Endodermal cell (in vitro differentiated cells): ENCODE measurements at places on chromosomes 2 and 18. TPM values are rescaled to one million over a fixed set of nuclear protein-coding genes. Genes with fewer than 3 reads are reported as not detected.

DNA sequence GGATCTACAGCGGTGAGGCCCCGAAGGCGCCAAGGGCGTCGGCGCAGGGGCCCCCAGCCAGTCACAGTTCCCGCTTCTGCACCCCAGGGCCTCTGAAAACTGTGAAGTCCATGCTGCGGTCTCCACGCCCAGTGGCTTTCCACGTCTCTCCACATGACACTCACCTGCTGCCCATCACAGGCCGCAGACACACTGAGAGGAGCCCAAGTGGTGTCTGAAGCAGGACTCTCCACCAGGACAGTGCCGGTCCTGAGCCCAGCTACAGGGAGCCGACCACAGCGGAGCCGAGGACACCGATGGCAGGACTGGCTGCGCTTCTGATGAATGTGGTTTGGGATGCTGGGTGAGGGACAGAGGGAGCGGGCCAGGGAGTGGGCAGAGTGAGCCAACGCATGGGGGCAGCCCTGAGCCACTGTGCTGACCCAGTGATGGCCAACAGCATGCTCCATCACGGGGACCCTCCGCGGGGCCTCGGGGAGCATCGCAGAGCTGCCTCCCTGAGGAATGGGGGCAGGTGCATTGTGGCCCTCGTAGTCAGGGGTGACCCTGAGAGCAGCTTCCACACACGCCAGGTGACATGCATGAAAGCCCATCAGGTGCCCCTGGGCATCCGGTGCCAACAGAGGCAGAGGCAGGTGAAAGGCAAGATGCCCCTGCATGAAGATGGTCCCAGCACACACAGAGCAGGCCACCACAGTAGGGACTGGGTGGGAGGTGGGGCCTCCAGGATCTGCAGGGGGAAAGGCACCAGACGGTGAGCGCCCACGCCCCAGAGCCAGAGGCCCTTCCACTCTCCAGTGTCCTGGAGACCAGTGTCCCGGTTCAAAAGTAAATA lies 116.6 kb downstream of the HDAC4 start:
- H3K36me3 ChIP-seq, result no peaks in the 10 kb centered on the region
- peaks cover 3% of the 10 kb centered on the region for H3K4me1 ChIP-seq
- H3K4me3 ChIP-seq, result no peak overlapping the region
- no peak overlapping the region for H3K27ac ChIP-seq

- H3K27me3 ChIP-seq, result no peaks in the 10 kb centered on the region
- H3K27ac ChIP-seq, result no peak overlapping the region
- H3K4me1 ChIP-seq, result peaks cover 17% of the 10 kb centered on the region
- H3K4me3 ChIP-seq, result peak overlapping the region; percentile 97
- no peak for DNase-seq
- peaks cover 29% of the 10 kb centered on the region for H3K36me3 ChIP-seq
These were observed 818 bp upstream of the SLC20A1 start for GRCh38 chr2:112644933-112645309.

DNA sequence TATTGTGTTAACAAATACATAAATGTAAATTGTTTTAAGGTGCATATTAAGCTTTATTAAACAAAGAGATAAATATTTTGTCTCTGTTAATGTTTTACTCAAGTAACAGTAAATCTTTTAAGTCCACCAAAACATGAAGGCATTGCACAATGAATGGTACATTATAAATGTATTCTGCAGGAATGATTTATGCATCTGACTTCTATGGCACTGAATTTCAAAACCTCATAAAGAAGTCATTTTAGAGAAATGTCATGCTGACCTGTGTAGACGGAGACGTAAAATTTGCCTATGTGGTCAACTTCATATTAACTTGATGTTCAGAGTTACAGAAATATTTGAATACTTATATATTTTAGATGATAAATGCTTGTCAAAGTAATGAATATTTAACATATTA lies 194.7 kb downstream of the BABAM2 start:
- H3K27ac ChIP-seq, result no peak overlapping the region
- H3K4me1 ChIP-seq, result no peaks in the 10 kb centered on the region
- H3K36me3 ChIP-seq, result no peaks in the 10 kb centered on the region
- no peak overlapping the region for H3K4me3 ChIP-seq
- no peak for DNase-seq

The THSD7B gene
- 2.2 and 2.6 TPM in 2 replicates for total RNA-seq

GRCh38 chr18:5909125-5909524 lies 13.8 kb upstream of the TMEM200C start:
- H3K27ac ChIP-seq, result no peak overlapping the region
- DNase-seq, result no peak
- H3K36me3 ChIP-seq, result no peaks in the 10 kb centered on the region
- H3K27me3 ChIP-seq, result no peaks in the 10 kb centered on the region
- peaks cover 8% of the 10 kb centered on the region for H3K4me1 ChIP-seq

The VSNL1 gene
- total RNA-seq, result 3.3 and 7.8 TPM in 2 replicates

GRCh38 chr2:241794250-241794823 lies 14.7 kb upstream of the NEU4 start:
- DNase-seq, result no peak
- H3K36me3 ChIP-seq, result no peaks in the 10 kb centered on the region
- H3K4me1 ChIP-seq, result no peaks in the 10 kb centered on the region
- H3K4me3 ChIP-seq, result no peak overlapping the region
- no peaks in the 10 kb centered on the region for H3K27me3 ChIP-seq

DNA sequence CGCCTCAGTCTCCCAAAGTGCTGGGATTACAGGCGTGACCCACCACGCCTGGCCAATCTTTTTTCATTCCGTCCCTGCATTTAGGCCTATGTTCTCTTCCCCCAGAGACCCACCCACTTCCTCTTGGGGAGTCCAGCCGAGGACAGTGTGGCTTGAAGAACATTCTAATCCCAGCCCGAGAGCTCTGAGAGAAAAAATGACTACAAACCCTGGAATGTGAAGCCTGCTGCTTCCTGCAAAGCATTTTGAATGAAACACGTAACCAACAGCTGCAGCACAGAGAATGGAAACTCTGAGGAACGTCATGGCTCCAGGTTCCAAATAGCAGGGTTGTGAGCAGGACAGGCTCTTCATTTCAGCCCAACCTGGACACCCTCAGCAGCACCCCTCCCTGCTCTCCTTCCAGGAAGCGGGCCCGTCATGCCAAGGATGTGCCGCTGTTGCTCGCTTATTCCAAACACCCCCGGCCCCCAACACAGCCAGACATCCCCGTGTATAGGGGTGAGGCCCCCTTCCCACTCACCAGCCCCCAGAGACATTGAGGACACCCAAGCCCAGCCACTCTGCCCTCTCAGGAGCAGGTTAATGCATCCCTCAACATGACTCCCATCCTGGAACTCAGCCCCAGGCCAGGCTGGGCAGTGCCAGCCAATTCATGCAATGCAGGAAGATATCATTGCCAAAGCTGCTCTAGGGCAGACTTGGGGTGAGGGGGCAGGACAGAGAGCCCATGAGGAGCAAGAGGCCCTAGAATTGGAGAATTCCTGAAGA lies 139.8 kb downstream of the ZFP36L2 start:
- H3K36me3 ChIP-seq, result no peaks in the 10 kb centered on the region
- DNase-seq, result peak; percentile 69
- peak overlapping the region; percentile 59 for H3K27ac ChIP-seq
- no peaks in the 10 kb centered on the region for H3K27me3 ChIP-seq

DNA sequence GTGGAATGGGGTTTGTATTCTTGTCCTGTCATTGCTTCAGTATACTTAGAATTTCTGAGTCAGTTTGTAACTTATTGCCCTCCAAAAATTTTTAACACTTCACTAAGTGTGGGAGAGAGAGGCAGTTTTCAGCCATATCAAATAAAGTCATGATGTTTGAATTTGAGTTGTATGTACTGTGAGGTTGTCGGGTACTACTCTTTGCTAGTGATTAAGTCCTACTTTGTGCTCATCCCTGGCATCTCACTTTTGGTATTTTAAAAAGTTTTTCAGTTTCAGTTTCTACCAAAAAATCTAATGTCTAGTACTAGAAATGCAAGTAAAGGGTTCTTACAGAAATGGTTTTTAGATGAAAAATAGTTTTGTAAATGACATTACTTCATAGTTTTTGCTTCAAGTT lies 40.7 kb downstream of the EIF5B start:
- no peak overlapping the region for H3K4me3 ChIP-seq
- no peak overlapping the region for H3K27ac ChIP-seq
- H3K36me3 ChIP-seq, result peaks cover 93% of the 10 kb centered on the region
- DNase-seq, result no peak
- no peaks in the 10 kb centered on the region for H3K27me3 ChIP-seq
- H3K4me1 ChIP-seq, result no peaks in the 10 kb centered on the region
